ENCODE measurements at places on chromosomes 2 and 18. TPM values are rescaled to one million over a fixed set of nuclear protein-coding genes. Genes with fewer than 3 reads are reported as not detected.

The ZNF521 gene
- not detected for total RNA-seq

The LIMS3 gene
- not detected for total RNA-seq

The CXCR1 gene
- not detected for total RNA-seq

The TMEM37 gene
- total RNA-seq: 1.5 TPM
